ENCODE measurements at places on chromosomes 4 and X.

DNA sequence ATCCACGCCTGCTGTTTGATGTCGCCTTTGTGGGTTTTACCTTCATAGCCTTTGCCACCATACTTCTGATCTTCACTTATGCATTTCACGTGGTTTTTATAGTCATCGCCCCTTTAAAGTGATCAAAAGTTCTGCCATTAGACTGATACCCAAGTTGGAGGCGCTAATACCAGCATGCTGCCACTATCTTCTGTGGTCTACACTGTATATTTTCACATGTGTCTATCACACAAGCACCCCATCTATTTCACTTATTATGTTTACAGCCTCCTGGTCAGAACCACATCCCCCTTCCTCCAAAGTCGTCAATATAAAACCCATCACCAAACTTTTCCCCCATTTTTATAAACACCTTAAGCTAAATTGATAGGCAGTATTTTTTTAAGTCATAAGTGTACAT, 8.2 kb downstream of the LYAR start:
- DNase-seq: no peak

- no peak for DNase-seq
Observed at GRCh38 chr4:38647101-38647819, 16.7 kb upstream of the KLF3 start.

DNA sequence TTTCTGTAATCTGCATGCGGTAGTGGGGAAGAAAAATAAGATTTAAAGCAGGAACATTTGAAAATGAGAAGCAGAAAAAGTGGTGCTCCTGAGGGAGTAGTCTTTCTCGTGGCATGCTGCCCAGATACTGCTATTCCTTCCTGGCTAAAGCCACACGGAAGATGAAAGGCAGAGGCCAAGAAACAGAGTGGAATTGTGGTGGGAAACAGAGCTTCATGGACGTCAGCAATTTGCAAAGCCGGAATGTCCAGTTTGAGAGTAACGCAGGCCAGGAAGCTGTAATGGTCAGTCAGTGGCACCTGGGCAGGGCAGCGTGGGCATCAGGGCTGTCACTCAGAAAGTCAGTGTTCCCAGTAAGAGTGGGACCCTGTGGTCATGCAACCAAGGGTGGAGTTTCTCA, 63.7 kb upstream of the FMR1 start:
- no peak for DNase-seq

DNA sequence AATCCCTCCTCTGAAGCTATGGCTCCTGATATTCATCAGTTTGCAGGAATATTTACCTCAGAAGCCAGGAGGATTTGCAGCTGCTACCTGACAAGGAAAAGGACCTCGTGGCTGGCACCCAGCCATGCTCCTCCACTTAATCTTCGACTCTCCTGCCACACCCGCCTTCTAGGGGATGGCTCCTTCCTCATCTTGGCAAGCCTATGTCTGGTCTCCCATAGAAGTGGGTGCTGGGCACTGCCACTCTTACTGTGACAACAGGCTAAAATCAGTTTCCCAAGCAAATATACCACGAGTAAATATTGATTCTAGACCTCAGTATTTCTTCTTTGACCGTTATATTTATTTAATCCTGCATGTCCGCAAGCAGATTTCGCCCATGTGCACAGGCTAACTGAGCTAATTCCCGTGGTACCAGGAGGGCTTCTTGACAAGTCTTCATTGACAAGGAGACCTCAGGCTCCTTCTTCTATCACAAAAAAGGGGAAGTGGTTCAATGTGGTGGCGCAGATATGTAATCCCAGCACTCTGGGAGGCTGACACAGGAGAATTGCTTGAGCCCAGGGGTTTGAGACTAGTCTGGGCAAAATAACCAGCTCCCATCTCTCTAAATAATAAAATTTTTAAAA, 52.6 kb upstream of the DCTD start:
- no peak for DNase-seq

DNA sequence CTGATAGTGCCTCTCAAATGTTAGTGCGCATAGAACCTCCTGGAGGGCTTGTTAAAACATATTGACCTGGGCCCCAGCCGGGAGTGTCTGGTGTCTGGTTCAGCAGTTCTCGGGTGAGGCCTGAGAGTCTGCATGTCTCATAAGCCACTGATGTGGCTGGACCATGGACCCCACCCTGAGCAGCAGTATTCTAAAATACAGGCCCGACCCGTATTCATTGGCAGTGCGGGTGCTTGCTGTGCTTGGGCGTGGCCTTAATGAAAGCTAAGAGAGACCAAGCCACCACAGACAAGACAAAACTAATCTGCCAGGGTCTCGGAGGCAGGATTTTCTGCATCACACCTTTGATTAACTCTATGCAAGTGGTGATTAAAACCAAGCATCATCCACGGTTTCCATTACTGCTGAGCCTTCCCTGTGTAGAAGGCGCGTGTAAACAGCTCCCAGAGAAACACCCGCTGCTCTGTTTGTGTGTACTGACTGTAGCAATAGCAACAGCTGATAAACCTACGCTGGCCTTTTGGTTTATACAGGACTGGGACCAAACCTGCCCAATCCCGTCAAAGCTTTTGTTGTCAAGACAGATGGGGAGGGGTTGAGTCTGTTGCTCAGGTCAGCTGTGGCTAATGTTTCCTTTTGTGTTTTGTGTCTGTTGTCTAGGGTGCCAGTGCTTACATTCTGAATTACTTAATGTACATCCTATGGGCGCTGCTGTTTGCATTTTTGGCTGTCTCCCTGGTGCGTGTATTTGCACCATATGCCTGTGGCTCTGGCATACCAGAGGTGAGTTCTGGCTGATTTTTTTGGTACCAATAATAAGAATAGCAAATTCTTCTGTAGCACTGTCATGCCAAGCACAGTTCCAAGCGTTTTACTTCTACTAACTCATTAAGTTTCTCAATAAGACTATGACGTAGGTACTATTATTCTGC, 40.8 kb downstream of the CLCN4 start:
- DNase-seq: no peak

- no peak for DNase-seq
Observed at GRCh38 chrX:20352504-20352903, 85.8 kb upstream of the RPS6KA3 start.

GRCh38 chr4:127400276-127400675, 232.5 kb upstream of the INTU start:
- no peak for DNase-seq

DNA sequence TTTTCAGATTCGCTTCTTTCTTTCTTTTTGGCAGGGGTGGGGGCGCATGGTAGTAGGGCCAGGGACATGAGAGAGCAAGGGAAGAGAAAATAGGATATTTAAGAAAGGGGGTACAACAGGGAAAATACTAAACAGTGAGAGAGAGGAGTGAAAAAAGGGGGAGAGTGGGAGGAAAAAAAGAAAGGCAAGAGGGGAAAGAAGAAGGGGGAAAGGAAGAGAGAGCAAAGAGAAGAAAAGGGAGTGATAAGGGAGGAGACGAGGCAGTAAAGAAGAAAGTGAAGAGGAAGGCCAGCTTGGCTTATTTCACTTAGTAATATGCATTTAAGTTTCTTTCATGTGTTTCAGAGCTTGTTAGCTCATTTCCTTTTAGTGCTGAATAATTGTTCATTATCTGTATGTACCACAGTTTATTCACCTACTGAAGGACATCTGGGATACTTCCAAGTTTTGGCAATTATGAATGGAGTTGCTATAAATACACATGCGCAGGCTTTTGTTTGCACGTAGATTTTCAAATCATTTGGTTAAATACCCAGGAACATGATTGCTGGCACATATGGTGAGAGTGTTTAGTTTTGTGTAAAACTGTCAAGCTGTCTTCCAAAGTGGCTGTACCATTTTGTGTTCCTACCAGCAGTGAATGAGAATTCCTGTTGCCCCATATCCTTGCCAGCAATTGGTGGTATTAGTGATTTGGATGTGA, 37.3 kb downstream of the CASP6 start:
- DNase-seq: no peak

DNA sequence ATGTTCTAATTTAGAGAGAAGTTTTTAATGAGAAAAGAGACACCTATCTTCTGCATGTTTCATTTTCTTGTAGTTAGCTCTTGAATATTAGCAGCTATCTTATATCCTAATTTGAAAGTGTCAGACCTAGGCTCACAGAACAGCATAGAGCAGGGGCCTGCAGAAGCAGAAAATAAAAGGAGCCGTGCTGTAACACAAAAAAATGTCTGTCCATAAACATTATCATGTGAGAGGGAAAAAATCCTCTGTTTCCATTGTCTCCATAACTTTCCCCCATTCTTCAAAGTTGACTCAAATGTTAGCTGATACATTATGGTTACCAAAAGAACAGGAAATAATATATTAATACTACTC, 329.2 kb upstream of the EPHA5 start:
- no peak for DNase-seq

Measured in stimulated activated CD8-positive, alpha-beta memory T cell treated with anti-CD3 and anti-CD28 coated beads, Interleukin-2, amount 100 ng/mL, for 48 hours (primary cell).